Stimulated activated CD8-positive, alpha-beta memory T cell treated with anti-CD3 and anti-CD28 coated beads, Interleukin-15, amount 100 ng/mL, for 4 hours (primary cell): ENCODE measurements at places on chromosomes 13 and 19.

DNA sequence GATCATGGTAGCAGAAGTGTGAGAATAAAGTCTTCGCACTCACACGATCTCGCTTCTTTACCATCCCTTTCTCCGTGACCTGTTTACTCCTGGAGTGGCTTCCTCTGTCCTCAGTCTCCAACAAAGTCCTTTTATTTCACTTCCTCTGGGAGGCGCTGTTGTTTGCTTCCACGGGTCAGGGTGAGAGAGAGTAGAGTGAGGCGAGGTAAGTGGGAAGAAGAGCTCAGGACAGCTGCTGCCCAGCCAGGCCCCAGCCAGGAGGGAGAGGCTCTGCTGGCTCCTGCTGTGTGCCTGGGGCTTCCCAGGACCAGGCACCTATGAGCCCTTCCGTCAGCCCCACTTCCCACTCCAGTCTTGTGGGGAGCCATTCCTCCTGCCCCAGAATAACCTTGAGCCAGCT is 242.1 kb downstream of the FGF9 start:
- no peak for DNase-seq

GRCh38 chr19:4556597-4557127 is 2.8 kb downstream of the SEMA6B start:
- DNase-seq, result no peak

GRCh38 chr13:25377244-25377962 is 5.6 kb downstream of the ATP8A2 start:
- DNase-seq, result no peak

- DNase-seq, result no peak
Observed at GRCh38 chr19:12766051-12766521, 9.3 kb downstream of the HOOK2 start.

GRCh38 chr13:40613192-40613818 is 53.1 kb downstream of the FOXO1 start:
- DNase-seq, result no peak

GRCh38 chr13:35787937-35788336 is 311.4 kb upstream of the MAB21L1 start:
- no peak for DNase-seq

DNA sequence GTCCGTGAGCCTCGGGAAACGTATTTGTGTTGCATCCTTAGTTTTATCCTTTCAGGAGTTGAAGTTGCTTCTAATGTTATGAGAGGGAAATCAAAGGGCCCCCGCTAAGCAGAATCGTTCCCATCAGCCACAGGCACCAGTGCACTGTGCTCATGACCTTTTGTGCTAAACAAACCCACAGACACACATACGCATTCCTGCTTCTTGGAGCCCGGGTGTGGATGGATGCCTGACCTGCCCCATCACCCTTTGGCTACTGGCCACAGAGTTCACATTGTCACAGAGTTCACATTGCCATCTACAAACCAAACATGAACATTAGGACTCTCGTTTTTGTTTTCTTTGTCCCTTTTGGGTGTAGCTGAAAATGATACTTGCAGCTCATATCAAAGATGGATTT is 47.2 kb downstream of the CHST8 start:
- DNase-seq, result no peak

- no peak for DNase-seq
Observed at GRCh38 chr13:85666356-85666755, 132.9 kb downstream of the SLITRK6 start.

DNA sequence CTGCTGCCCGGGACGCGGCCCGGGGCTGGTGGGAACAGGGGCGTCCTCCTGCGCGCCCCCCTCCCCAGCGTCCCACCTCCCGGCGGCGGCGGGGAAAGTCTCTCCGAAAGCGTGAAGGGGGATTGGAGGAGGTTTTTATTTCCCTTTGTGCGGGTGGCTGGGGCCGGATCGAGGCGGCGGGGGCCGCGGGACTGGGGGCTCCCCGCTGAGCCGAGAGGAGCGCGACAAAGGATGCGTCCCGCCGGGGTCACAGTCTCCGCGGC is 132 bp downstream of the SHD start:
- no peak for DNase-seq

GRCh38 chr13:79973533-79973963 is 367.4 kb downstream of the SPRY2 start:
- DNase-seq, result no peak

DNA sequence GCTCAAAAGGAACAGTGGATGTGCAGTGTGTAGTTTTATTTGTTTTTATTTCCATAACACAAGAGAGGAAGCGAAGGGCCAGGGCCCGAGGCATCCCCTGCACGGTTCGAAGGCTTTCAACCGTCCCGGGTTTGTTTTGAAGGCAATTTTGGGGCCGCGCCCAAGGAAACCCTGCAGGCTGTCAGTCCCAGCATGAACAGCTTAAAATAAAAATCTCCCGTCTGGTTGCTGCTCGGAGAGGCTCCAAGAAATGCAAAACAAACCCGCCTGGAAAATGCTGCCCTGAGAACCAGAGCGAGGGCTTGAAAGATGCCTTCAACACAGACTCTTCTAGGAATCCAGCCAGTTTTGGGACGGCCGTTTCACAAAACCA is 16.0 kb downstream of the LSM4 start:
- DNase-seq, result no peak

DNA sequence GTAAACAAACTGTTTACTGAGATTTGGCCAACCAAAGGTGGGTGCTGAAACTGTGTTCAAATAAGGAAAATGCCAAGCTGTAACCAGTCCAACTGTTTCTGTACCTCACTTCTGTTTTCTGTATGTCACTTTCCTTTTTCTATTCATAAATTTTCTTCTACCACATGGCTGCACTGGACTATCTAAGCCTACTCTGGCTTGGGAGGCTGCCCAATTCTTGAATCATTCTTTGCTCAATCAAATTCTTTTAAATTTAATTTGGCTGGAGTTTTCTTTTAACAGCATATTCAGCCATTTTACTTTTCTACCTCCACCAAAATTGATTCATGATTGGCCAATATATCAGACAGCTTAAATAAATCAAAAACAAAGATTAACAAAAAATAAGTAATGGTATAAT is 1575.5 kb upstream of the SPRY2 start:
- DNase-seq, result no peak

DNA sequence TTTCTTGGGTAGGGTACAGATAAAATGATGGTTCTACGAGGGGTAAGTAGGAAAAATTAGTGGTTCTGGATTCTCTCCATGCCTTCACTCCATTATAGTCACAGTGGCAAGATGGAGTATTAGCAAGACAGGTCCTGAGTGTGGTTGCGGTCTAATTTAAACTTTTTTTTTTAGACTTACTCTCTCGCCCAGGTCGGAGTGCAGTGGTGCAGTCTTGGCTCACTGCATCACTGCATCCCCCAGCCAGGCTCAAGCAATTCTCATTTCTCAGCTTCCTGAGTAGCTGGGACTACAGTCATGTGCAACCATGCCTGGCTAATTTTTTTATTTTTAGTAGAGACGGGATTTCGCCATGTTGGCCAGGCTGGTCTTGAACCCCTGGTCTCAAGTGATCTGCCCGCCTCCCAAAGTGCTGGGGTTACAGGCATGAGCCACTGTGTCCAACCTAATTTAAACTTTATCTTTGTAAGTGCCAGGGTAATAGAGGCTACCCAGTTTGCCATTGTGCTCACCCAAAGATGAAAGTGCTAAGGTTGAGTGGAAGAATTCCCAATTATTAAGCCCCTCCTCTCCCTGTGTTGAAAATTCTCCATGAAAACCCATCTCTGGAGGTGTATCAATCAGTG is 135.6 kb downstream of the TM9SF2 start:
- DNase-seq, result no peak

DNA sequence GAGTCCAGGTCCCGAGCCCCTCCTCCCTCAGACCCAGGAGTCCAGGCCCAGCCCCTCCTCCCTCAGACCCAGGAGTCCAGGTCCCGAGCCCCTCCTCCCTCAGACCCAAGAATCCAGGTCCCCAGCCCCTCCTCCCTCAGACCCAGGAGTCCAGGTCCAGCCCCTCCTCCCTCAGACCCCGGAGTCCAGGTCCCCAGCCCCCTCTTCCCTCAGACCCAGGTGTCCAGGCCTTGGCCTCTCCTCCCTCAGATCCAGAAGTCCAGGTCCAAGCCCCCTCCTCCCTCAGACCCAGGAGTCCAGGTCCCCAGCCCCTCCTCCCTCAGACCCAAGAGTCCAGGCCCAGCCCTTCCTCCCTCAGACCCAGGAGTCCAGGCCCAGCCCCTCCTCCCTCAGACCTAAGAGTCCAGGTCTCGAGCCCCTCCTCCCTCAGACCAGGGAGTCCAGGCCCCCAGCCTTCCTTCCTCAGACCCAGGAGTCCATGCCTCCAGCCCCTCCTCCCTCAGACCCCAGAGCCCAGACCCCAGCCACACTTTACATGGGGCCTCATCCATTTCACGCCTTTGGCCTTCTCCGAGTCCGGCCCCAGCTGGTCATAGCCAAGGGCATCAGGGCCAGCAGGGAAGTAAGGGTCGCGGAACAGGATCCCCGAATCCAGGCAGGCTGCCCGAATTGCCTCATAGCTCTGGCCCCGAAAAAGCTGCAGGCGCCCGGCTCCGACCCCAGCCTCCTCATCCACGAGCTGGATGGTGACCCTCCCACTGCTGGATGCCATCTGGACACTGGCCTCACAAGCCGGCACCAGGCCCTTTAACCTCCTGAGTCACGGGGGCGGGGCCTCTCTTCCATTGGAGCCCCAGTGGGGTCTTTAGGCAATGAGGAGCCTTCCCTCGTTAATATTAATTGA is 628 bp downstream of the CAPN12 start:
- DNase-seq, result no peak

DNA sequence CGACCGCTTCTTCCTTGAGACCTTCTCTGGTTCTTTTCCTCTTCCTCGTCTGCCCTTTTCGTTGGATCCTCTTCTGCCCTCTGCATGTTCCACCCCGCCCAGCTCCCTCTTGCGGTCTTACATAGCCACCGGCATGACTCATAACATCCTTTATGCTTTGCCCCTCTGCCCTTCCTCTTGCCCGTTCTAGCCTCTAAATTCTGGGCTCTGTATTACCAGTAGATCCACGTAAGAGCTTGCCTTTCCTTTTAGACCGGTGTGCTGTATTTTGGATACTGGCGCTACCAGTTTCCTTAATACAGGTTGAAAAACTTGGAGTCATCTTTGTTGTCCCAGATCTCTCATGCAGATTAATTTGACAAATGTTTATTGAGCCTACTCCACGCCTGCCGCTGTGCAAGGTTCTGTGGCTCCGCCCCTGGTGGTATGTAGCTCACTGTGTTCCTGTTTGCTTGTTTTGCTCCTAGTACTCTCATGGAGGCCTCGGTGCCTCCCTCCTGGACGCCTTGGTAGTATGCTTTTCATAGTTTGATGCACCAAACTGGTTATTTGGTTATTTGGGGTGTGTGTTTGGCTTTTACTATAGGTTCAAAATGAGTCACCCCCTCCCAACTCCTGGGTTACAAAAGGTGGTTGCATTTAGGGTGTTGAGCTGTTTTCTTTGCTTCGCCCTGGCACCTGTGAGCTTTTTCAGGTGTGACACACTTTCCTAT is 1.7 kb downstream of the GTF3A start:
- DNase-seq, result peak; percentile 57

- DNase-seq, result no peak
Observed at GRCh38 chr19:7971553-7972520, 28.4 kb upstream of the TIMM44 start.

- DNase-seq, result no peak
Observed at GRCh38 chr13:112725346-112726015, 35.6 kb downstream of the ATP11A start.

DNA sequence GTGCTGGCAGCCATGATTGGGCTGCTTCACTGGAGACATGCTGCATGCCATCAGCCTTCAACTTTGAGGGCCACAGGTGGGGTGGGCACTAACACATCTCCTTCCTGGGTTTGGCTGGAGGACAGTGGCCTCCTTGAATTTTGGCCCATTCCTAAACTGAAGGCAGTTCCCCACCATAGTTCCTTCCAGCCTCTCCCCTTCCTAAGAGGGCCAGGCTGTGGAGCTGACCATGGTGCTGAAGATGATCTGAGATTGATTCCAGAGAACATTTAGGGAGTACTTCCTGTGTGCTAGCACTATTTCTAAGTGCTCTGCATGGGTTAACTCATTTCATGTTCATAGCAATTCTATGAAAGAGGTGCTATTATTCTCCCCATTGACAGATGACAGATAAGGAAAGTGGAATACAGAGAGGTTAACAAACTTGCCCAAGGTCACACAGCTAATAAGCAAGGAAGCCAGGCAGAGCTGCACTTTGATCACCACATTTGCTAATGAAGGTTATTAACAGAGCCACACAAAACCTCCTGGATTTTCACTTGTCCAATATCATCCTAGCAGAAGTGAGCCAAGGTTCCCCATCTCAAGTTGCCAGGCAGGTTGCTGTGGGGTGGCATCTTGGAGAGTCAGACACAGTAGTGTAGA is 175.3 kb downstream of the ZIC5 start:
- DNase-seq, result no peak

GRCh38 chr19:51311351-51312257 is at the start of gene IGLON5:
TSS of gene IGLON5 (plus strand) at chr19:51311644. CDS start at chr19:51311848, 204 bp downstream.
- no peak for DNase-seq

DNA sequence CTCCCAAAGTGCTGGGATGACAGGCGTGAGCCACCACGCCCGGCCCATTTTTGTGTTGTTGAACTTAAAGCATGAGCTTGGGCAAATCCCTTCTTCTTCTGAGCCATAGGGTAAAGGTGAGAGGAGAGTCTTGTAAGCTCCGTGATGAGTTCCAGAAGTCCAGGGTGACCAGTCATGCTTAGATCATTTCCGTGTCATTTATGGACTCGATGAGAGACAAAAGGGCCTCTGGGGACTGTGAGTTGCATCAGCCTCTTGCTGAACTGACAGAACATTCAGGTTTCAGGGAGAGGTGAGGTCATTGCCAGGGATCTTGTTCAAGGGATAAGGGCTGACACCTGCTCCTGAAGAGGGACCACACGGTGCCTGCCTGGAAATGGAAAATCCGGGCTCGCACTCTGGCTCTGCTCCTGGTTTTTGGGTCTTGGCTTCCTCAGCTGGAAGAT is 53.6 kb downstream of the GADD45B start:
- DNase-seq, result no peak

GRCh38 chr19:50167314-50167721 is 4.2 kb upstream of the IZUMO2 start:
- no peak for DNase-seq

- DNase-seq, result no peak
Observed at GRCh38 chr19:40588110-40588854, 11.6 kb downstream of the SHKBP1 start.

DNA sequence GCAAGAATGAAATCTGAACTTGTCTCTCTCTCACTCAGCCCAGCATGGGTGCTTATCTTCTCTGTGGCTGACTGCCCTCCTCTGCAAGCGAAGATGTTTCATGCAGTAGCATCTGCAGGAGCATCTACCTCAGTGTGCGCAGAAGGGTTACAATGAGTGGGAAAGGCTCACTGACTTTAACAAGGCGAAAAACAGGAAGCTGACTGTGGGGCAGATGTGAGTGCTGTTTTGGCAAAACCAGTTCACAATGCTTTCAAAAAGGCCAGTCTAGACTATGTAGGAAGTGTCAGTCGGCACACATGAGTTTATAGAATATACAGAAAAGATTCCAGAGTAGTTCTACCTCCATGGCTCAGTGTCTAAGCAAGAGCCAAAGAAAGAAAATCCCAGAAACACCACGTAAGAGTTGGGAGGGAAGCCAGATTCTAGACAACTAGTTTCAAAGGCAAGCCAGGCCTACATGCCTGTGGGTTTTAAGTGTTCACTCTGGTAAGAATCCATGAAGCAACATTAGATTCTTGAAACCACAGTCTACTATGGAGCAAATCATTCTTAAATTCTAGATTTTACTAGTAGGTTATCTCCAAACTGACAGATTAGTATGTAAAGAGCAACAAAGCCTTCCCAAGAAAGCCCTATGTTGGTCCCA is 124.5 kb downstream of the ABCC4 start:
- no peak for DNase-seq

- no peak for DNase-seq
Observed at GRCh38 chr13:109273326-109273751, 513.0 kb downstream of the IRS2 start.
